GM03348 (cell line): ENCODE measurements at places on chromosomes 5 and 9.

- no peak for DNase-seq
These were observed 199.8 kb upstream of the MAP3K1 start for GRCh38 chr5:56615361-56616153.

DNA sequence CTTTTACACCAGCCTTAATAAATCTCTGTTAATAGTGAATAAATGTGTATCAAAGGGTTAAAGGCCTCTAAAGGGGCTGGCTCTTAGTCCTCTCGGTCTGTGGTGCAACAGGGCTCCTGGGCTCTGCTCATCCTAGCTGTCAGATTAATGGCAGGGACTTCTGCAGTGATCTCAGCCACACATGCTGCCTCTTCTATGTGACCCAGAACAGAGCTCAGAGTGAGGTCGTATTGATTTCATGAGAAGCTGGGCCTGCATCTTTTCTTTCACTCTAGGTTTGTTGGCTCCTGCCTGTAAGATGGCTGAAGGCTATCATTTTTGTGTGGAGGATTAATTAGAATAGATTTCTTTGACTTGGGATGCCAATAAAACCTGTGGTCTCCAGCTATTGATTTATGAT lies 165.0 kb upstream of the GLRA1 start:
- DNase-seq, result no peak

DNA sequence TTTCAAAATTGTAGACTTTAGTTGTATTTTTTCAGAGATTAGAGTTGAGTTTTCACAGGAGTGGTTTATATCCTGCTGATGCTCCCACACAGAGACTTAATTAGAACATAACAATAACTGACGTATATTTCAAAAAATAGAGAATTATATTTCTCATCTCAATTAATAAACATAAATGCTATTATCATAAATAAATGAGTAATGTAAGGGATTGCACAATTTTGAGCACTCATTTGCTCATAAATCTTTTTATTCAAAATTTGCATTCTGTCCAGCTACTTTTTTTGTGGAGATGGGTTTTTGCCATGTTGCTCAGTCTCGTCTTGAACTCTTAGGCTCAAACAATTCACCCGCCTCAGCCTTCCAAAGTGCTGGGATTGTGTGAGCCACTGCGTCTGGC lies 515.7 kb upstream of the RORB start:
- DNase-seq, result no peak

DNA sequence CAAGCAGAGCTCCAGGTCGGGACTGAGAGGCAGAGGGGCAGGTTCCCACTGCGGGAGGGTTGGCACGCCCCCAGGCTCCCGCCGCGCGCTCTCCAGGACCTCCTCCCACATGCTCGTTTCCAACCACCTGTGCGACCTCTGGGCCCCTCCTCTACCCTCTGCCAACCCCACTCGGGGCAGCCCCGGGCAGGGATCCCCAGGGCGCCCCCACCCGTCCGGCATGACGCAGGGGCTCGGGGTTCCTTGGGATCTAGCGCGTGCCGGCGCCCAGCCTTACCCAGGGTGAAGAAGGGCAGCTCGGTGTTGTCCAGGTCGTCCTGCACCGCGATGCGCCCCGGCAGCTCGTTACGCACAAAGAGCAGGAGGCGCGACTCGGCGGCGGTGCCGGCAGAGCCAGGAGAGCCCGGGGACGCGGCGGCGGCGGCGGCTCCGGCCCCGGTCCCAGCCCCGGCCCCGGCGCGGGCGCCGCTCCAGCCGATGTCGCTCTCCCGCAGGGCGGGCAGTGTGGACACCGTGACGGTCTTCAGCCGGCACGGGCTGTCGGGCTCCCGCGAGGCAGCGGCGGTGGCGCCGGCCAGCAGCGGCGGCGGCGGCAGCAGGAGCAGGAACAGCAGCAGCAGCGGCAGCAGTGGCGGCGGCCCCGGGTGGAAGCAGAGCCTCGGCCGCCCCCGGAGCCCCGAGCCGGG lies 494 bp downstream of the ASTN2 start:
- peak; percentile 69 for DNase-seq

GRCh38 chr5:125554355-125554754 lies 807.9 kb upstream of the ZNF608 start:
- no peak for DNase-seq
